ENCODE measurements at places on chromosomes 16 and 17.

- no peak for DNase-seq
These were observed 25.0 kb upstream of the KCNJ16 start for GRCh38 chr17:70049801-70050591.

DNA sequence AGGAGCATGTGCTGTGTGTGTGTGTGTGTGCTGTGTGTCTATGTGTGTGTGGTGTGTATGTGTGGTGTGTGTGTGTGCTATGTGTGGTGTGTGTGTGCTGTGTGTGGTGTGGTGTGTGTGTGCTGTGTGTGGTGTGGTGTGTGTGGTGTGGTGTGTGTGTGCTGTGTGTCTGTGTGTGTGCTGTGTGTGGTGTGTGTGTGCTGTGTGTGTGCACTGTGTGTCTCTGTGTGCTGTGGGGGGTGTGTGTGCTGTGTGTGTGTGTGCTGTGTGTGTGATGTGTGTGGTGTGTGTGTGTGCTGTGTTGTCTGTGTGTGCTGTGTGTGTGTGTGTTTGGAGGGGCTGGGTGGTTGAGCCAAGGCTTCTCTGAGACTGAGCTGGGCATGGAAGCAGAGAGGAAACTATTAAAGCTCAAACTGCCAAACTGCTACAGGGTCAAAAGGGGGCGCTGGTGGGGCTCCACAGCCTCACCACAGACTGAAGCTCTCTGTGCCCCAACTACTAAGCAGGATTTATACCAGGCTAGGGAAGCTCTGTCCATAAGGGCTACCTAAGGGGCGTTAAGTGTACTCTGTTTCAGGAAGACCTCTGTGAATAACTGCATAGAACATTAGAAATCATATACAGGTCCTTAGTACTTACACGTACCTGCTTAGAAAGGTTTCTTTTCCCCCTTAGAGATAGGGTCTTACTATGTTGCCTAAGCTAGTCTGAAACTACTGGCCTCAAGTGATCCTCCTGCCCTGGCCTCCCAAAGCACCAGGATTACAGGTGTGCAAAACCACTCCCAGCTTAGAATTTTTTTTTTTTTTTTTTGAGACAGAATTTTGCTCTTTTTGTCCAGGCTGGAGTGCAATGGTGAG, 27.8 kb upstream of the GHDC start:
- peak; percentile 81 for DNase-seq

GRCh38 chr17:15516150-15516549, 47.1 kb downstream of the TVP23C start:
- DNase-seq = no peak

DNA sequence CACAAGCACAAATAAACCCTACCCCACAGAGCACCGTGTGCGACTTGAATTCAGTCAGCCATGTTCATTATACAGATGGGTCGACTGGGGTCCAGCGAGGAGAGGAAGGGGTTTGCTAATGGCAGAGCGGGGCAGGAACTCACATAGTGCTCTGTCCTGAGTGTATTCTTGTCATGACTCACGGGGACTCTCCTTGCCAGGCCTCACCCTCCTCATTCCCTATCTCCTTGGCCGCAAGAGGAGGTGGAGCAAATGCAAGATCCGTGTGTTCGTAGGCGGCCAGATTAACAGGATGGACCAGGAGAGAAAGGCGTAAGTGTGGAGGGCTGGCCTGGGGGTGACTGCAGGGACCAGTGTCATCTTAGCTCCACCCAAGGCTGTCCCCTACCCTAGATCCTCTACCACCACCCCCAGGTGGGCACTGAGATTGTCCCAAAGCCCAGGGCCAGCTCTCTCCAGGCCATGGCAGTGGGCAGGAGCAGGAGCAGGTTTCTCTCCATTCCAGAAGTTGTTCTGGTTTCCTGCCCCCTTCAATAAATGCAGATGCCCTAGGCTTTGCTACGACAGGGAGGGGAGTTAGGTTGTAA, 29.4 kb downstream of the SLC12A3 start:
- no peak for DNase-seq

- DNase-seq = no peak
These were observed 53.2 kb downstream of the NDEL1 start for GRCh38 chr17:8488901-8489300.

GRCh38 chr16:4372578-4373355, 1.1 kb downstream of the VASN start:
- DNase-seq = no peak

DNA sequence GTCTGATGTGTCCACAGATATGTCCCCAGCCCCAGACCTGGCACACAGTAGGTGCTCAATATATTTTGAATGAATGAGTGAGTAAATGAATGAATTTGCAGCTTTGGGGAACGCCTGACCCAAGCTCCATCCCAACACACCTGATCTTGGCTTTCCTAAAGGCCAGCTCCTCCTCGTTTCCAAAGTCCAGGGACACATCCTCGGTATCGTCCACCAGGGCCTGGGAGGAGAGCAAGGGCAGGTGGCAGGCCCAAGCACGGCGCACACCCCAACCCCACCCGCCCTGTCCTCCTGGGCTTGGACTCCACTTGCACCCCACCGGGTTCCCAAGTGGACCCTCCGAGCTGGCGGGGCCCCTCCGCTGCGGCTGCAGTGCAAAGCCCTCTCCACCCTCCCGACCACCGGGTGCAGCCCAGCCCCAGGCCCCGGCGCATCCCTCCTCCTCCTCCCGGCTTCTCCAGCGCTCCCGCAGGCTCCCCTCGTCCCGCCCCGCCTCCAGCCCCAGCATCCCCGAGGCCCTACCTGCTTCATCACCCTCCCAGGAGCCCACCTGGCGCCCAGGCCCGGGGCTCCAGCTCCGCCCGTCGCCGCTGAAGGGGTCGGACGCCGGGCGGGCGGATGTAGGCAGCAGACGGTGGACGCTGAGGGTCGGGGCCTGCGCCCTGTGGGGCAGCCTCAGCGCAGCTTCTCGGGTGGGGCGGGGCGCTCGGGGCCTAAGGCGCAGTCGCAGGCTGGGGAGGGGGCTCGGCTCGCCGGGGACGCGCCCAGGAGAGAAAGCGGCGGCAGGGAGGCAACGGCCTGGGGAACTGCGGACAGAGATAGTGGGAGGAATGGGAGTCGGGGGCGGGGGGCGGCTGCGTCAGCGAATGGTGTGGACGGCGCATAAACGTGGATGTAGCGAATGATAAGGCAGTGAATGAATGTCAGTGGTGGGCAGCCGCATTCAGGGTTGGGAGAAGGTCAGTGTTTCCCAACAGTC, at the start of gene TVP23A:
Gene TVP23A, minus strand, starts transcription at position 832 of the 979 bp plus-strand sequence. Its CDS starts 301 bp downstream, at position 531.
- DNase-seq = no peak

- peak; percentile 80 for DNase-seq
These were observed 13.9 kb downstream of the HAGH start for GRCh38 chr16:1812732-1813163.

DNA sequence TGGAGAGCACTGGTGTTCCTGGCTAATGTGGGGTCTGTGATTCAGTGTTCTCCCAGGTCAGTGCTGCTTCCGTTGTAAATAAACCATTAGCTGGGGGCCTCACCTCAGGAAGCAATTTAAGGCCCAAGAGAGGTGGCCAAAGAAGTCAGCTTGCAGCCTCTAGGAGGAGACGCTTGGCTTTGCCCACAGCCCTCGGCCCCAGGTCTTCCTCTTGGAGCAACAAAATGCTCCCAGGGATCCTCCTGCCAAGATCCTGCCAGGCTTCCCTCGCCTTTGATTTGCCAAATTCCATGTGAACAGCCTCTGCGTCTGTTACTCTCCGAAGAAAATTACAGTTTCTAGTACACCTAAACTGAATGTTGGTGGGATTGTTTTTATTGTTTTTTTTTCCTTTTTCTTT, 62.4 kb upstream of the TBX2 start:
- no peak for DNase-seq

GRCh38 chr17:69944406-69944805, 130.6 kb upstream of the KCNJ16 start:
- no peak for DNase-seq

DNA sequence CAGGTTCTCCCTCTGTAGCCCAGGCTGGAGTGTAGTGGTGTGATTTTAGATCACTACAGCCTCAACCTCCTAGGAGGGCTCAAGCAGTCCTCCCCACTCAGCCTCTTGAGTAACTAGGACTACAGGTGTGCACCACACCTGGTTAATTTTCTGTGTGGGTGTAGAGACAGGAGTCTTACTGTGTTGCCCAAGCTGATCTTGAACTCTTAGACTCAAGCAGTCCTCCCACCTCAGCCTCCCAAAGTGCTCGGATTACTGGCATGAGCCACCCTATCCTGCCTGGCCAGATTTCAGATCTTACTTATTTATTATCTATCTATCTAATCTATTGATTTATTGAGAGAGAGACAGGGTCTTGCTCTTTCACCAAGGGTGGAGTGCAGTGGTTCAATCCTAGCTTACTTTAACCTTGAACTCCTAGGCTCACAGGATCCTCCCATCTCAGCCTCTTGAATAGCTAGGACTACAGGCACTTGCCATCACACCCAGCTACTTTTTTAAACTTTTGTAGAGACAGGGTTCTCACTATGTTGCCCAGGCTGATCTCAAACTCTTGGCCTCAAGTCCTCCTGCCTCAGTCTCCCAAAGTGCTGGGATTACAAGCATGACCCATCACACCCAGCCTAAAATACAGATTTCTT, 61.8 kb downstream of the TUBD1 start:
- no peak for DNase-seq

- no peak for DNase-seq
These were observed 161.5 kb upstream of the SALL1 start for GRCh38 chr16:51312363-51313150.

GRCh38 chr16:50996830-50997186, 154.3 kb downstream of the SALL1 start:
- no peak for DNase-seq

GRCh38 chr17:7846765-7847661, 7.9 kb upstream of the TMEM88 start:
- DNase-seq = peak; percentile 63

GRCh38 chr16:72195609-72196008, 23.7 kb upstream of the PMFBP1 start:
- no peak for DNase-seq

DNA sequence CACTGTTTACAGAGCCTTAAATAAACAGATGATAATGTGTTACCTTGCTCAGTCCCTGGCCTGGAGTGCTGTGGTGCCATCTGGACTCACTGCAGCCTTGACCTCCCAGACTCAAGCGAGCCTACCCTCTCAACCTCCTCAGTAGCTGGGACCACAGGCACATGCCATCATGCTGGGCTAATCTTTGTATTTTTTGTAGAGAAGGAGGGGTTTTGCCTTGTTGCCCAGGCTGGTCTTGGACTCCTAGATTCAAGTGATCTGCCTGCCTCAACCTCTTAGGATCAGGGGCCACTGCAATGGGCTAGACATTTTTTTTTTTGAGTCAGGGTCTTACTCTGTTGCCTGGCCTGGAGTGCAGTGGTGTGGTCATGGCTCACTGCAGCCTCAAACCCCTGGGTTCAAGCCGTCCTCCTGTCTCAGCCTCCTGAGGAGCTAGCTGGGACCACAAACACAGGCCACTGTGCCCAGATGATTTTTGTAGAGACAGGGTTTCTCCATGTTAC, 5.0 kb upstream of the NAGLU start:
- DNase-seq = no peak

- no peak for DNase-seq
These were observed 122.4 kb downstream of the LAT start for GRCh38 chr16:29107299-29107698.

GRCh38 chr16:67860589-67861398, 12.1 kb upstream of the EDC4 start:
- no peak for DNase-seq

- no peak for DNase-seq
These were observed 1.8 kb upstream of the BCAR1 start for GRCh38 chr16:75252946-75253911.

DNA sequence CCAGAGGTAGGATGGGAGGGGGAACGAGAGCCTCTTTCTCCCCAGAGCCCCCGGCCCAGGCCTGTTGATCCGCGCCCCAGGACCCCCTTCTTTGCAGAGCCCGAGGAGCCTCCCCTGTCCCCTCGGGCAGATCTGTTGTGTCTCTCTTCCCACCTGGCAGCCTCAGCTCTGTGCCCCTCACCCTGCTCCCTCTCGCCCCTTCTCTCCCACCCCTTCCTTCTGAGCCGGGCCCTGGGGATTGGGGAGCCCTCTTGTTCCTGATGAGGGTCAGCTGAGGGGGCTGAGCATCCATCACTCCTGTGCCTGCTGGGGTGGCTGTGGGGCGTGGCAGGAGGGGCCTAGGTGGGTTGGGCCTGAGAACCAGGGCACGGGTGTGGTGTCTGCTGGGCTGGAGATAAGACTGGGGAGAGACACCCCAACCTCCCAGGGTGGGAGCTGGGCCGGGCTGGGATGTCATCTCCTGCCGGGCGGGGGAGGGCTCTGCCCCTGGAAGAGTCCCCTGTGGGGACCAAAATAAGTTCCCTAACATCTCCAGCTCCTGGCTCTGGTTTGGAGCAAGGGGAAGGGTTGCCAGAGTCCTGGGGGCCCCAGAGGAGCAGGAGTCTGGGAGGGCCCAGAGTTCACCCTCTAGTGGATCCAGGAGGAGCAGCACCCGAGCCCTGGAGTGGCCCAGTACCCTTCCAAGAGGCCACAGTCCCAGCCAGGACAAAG, 65.4 kb downstream of the MRC2 start:
- no peak for DNase-seq

DNA sequence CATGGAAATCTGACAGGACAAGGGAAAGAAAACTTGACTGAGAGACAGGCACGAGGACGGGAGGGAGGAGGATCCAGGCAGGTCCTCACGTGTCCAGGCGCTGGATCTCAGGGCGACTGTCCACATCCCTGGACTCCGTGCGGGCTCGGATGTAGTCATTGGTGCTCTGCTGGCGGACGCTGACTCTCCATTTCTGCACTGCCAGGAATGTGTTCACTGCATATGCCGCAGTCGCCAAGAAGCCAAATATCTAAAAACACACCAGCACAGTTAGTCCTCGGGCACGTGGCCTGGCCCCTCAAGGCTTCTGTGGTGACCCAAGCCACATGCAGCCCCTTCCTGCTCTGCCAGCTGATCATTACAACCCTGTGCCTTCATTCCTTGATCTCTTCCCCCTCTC, 17.5 kb downstream of the CMTM3 start:
- no peak for DNase-seq

GRCh38 chr17:78724999-78725398, 57.1 kb downstream of the CYTH1 start:
- DNase-seq = no peak

GRCh38 chr16:63005356-63005755, 969.1 kb upstream of the CDH8 start:
- no peak for DNase-seq

GRCh38 chr17:50355701-50356341, 9.9 kb downstream of the XYLT2 start:
- peak; percentile 58 for DNase-seq

DNA sequence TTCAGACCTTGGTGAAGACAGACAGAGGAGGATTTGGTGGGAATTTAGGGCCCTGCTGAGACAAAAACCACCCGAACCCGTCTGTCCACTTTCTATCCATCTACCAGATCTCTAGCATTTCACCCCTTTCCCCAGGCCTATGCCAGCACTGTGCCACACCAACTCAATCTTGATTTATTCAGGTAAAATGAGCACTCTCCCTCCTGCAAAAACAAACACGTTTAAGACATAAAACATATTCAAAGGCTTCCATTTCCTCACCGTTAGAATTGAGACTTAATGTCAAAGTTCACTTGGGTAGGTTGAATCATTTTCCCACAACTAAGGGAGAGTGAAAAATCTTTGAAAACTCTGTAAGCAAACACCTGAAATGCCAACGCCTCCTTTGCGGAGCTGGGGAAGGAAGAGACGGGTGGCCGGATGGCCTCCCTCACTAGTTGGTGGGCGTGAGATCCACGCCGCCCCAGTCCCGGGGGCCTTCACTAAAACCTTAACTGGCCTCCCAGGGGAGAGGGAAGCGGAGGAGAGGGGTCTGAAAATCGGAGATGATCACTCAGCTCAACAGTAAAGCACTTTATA, 862 bp downstream of the DCAKD start:
- peak; percentile 75 for DNase-seq

GRCh38 chr17:41196068-41196467, 6.4 kb downstream of the KRTAP9-1 start:
- no peak for DNase-seq

GRCh38 chr16:1182950-1183907, 30.3 kb downstream of the CACNA1H start:
- DNase-seq = no peak

Data from activated effector memory CD4-positive, alpha-beta T cell treated with anti-CD3 and anti-CD28 coated beads, Interleukin-2, amount 50 U/mL, for 16 hours (primary cell).